ENCODE measurements at places on chromosomes 6 and 20.

GRCh38 chr6:10582774-10583508 lies 61.8 kb downstream of the GCNT2 start:
- DNase-seq: no peak

GRCh38 chr6:30399390-30400058 lies 54.6 kb downstream of the RPP21 start:
- no peak for DNase-seq

GRCh38 chr6:711925-712324 lies 19.0 kb upstream of the EXOC2 start:
- no peak for DNase-seq

DNA sequence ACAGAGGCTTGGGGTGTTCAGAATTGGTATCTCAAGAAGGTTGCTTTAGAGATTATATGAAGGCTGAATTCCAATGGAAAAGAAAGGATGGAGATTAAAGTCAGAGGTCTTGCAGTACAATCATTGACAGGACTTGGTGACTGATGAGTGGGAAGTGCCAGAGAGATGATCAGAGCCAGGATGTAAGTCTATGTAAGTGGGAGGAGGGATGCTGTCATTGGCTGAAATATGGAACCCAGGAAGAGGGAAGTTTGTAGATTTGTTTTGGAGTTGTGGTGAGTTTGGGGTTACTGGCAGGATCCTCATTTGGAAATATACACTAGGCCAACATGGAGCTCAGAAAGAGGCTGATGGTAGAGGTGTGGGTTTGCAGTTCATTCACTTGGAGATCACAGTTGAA lies 23.8 kb upstream of the TNFAIP3 start:
- no peak for DNase-seq

Data from mesenteric fat pad (tissue), 1 donor.